Muscle of arm (tissue), 14 donors: ENCODE measurements at places on chromosomes 2 and 18.
A peak's percentile ranks its signal among the peaks of the same experiment; 100 is the strongest.

GRCh38 chr2:71961289-71962027 lies 186.2 kb downstream of the CYP26B1 start:
- DNase-seq = no peak

GRCh38 chr2:219782737-219783348 lies 155.4 kb downstream of the SLC4A3 start:
- peak; percentile 85 for DNase-seq

DNA sequence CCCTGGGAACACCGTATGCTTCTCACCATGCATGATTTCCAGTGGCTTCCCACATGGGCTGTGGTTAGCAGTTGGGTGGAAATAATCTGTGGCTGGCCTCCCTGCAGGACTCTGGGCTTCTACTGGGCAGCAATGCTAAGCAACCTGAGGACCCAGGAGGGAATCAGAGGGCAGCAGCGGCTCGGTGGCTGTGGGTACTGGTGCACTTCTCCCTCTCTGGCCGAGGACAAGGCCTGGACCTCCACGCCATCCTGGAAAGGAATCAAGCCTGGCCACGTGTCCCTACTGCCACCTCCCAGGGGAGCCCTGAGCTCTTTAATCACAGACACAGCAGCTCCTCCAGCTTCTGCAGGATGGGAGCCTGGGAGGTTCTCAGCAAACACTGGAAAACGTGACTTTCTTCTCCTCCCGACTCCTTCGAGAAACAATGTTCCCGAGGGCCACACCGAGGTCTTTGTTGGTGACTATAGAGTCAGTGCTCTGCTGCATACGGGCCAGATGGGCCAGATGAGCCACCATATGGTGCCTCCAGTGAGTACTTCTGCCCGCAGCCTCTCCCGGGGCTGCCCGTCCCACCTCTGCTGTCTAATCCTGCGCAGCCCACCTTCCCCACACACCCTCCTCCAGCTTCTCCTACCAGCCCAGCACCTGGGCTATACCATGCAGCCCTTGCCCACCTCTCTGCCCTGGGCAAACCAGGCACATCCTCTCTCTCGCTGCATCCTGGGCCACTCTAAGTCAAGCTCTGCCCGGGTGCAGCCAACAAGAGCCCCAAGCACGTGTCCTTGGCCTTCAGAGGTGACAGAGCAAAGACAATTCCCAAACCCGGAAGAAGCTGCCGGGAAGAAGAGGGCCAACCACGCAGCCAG lies 42.8 kb upstream of the OTOS start:
- no peak for DNase-seq

GRCh38 chr2:42810971-42811811 lies 18.8 kb upstream of the HAAO start:
- peak; percentile 73 for DNase-seq

- DNase-seq = no peak
These were observed 160.9 kb upstream of the TTC39C start for GRCh38 chr18:23853448-23854195.

- DNase-seq = peak; percentile 79
These were observed 313.8 kb downstream of the PDE11A start for GRCh38 chr2:177758591-177759371.

DNA sequence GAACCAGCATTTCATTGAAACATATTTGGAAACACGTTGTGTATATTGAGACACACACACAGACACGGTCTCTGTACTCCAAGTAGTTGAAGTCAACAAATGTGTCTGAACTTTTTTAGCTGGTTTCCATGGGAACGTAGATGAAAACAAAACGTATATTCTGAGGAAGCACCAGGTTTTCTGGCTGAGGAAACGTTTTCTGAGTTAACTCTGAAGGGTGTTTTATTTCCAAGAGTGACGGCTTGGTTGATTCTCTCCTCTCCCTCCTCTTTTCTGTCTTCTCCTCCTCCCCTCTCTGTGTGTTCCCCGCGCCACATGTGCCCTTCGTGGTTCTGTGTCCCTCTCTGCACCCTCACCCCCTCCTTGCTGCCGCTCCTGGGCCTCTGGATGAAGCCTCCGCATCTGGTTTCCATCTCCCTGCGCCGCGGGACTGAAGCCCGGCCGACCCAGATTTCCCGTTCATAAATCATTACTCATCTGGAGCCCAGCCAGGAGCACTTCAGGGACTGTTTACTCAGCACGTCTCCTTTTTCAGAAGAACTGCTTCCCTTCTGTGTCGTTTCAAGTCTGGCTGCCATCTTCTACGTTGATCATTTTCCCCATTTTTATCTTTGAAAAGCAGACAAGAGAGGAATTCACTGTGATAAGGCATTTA lies 122.7 kb downstream of the COL6A3 start:
- peak; percentile 98 for DNase-seq

- DNase-seq = no peak
These were observed 44.2 kb upstream of the DSC1 start for GRCh38 chr18:31206787-31207381.
